H1 (cell line): ENCODE measurements at places on chromosomes 11 and 22. TPM values are rescaled to one million over a fixed set of nuclear protein-coding genes. Genes with fewer than 3 reads are reported as not detected.

DNA sequence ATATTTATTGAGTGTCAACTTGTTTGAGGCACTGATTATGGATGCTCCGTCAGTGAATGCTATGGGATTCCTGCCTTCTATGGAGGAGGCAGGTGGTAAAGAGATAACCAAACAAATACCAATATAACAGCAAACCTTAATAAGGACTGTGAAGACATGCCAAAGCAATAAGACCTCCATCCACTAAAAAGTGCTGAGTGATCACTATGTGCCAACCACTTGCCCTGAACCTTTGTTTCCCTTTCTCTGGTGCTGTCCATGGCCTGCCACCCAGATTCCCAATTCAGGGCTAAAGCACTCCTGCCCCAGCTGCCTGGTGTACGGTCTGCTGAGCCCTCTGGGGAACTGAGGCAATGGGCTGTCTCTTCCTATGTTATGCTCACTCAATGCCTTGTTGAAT is 1074.9 kb downstream of the OPCML start:
- no peaks in the 10 kb centered on the region for H3K36me3 ChIP-seq
- H3K27ac ChIP-seq, result no peak overlapping the region
- DNase-seq, result no peak
- H3K4me1 ChIP-seq, result peaks cover 6% of the 10 kb centered on the region

GRCh38 chr11:57657194-57658022 is at the start of gene CLP1:
Gene CLP1, plus strand, starts transcription at chr11:57657762. Its CDS starts 1,715 bp downstream, at chr11:57659477.
- H3K27me3 ChIP-seq, result no peaks in the 10 kb centered on the region
- H3K27ac ChIP-seq, result no peak within 1 kb of the TSS
- peak within 1 kb of the TSS; percentile 99 for H3K4me3 ChIP-seq
- peaks cover 3% of the 10 kb centered on the region; the same call in 1 of the 2 replicates for H3K36me3 ChIP-seq
- no peaks in the 10 kb centered on the region; the same call in 1 of the 2 replicates for H3K4me1 ChIP-seq
- peak; percentile 97 for DNase-seq

- DNase-seq, result peak; percentile 96
- no peaks in the 10 kb centered on the region; the same call in 1 of the 2 replicates for H3K27me3 ChIP-seq
- peaks cover 6% of the 10 kb centered on the region; the same call in 1 of the 2 replicates for H3K36me3 ChIP-seq
- peak overlapping the region; percentile 95 for H3K27ac ChIP-seq
Observed at GRCh38 chr11:63919267-63920125, 2.5 kb upstream of the RCOR2 start.

DNA sequence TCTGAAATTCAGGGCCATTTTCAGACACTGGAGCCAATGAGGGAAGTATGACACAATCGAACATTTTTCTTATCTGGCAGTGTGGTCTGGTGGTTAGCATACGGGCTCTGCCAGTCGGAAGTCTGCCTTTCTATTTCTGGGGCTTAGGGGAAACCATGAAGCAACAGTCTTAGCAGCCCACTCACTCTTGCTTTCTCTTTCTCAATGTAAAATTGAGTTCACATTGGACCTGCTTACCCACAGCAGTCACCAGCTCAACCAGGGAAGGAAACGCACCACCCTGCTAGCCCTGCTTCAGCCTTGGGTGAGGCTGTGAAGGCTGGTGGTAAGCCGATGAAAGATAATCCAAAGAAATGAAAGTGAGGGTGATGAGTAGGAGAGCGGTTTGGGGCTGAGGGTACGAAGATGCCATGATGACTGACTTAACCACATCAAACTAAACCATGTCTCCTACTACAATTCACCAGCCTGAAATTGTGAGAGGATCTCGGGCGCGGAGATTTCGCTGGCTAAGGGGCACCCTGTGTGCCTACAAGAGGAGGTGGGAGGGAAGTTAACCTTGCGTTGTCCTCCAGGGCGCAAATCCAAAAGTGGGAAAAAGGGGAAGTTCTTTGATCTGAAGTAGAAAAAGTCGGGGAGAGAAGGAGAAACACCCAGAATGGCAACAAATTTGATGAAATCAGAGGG is 2.0 kb upstream of the LMO2 start:
- DNase-seq, result no peak
- no peak overlapping the region for H3K4me3 ChIP-seq
- no peaks in the 10 kb centered on the region for H3K27me3 ChIP-seq
- H3K4me1 ChIP-seq, result no peaks in the 10 kb centered on the region

The CTSW gene
- not detected in 2 replicates for total RNA-seq

The SLC29A2 gene
- total RNA-seq, result 29.3 and 32.4 TPM in 2 replicates
